NCI-H524 (cell line): ENCODE measurements at places on chromosomes 12 and 14.
A peak's percentile ranks its signal among the peaks of the same experiment; 100 is the strongest.

DNA sequence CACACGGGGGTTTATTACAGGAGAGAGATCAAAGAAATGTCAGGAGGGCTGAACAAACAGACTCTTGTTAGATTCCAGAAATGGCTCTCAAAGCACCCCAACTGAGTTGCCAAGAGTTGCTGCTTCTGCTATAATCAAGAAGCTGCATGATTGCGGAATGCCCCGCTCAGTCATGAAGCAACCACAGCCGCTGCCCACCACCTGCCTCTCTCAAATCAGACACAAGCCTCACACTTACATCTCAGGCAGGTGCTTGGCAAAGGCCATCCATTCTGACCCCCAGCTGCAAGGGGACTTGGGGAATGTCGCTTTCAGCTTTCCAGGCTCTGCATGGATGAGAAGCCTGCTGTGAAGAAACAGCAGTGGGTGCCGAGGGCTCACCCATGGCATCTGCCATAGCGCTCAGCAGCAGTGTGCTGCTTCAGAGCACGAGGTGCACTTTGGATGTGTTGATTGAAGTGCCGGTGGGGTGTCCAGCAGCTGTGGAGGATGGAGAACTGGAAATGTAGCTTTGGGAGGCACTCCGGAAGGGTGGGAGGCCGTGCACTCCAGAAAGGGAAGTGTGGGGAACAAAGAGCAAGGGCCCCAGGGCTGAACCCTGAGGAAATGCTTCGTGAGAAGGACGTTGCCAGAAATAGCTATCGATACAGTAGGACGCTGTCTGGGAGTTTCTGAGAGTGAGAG, 37.7 kb downstream of the LRRC74A start:
- no peak for DNase-seq

GRCh38 chr14:92436115-92436776, 77.3 kb upstream of the RIN3 start:
- DNase-seq: no peak

DNA sequence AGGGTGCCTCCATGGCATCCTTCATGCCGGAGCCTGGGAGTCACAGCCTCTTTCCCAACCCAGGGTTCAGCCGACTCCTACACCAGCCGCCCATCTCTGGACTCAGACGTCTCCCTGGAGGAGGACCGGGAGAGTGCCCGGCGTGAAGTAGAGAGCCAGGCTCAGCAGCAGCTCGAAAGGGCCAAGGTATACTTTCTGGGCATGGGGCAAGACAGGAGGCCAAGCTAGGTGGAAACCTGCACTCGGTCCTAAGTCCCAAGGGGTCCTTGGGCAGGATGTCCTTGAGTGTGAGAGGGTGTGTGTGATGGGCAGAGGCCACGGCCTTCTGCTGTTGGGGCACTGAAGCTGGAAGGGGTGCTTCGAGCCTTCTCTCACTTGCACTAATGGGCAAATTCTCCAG, 5.0 kb downstream of the CACNB3 start:
- no peak for DNase-seq

- no peak for DNase-seq
Observed at GRCh38 chr12:89461649-89462612, 62.7 kb downstream of the GALNT4 start.

GRCh38 chr14:83347874-83348273, 1814.2 kb upstream of the SEL1L start:
- no peak for DNase-seq

DNA sequence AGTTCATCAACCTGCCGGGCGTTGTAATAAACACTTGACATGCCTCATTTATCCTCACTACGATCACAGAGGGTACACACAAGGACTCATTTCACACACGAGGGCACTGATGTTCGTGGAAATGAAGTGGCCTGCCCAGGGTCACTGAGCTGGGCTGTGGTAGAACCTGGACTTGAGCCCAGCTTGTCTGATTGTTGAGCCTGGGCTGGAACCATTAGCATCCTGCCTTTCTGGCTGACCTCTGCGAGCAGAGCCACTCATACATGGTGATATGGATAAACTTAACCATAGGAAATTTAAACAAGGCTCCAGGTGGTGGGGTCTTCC, 16.6 kb upstream of the JDP2 start:
- DNase-seq: no peak

GRCh38 chr12:52364061-52364460, 3.2 kb downstream of the KRT85 start:
- DNase-seq: no peak

DNA sequence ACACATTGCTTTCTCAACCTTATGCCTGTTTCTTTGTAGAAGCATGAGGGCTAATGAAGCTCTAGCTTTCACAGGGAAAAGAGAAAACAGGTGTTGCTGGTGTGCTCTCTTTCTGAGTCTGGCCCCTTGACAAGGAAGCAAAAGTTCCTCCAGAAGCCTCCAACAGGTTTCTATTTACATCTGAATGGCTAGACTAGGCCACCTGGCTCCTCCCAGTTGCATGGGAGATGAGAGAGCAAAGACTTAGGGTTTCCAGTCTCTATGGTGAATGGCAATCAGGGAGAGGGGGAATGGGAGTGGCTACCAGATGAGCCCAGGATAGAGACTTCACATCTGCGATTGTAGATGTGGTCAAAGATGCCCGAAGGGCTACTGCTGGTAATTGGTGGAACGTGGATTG, 138.1 kb upstream of the PLXNC1 start:
- no peak for DNase-seq

- no peak for DNase-seq
Observed at GRCh38 chr12:100189636-100190394, 10.8 kb upstream of the ACTR6 start.

DNA sequence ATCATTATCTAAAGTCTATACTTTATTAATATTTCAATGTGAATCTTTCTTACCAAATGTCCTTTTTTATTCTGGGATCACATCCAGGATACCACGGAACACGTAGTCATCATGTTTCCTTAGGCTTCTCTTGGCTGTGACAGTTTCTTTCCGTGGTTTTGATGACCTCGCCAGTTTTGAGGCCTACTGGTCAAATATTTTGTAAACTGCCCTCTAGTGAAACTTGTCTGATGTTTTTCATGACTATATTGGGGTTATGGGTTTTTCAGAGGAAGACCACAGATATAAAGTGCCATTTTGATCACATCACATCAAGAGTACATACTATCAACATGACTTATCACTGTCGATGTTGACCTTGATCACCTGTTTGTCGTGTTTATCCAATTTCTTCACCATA, 14.1 kb upstream of the SERPINA6 start:
- no peak for DNase-seq

DNA sequence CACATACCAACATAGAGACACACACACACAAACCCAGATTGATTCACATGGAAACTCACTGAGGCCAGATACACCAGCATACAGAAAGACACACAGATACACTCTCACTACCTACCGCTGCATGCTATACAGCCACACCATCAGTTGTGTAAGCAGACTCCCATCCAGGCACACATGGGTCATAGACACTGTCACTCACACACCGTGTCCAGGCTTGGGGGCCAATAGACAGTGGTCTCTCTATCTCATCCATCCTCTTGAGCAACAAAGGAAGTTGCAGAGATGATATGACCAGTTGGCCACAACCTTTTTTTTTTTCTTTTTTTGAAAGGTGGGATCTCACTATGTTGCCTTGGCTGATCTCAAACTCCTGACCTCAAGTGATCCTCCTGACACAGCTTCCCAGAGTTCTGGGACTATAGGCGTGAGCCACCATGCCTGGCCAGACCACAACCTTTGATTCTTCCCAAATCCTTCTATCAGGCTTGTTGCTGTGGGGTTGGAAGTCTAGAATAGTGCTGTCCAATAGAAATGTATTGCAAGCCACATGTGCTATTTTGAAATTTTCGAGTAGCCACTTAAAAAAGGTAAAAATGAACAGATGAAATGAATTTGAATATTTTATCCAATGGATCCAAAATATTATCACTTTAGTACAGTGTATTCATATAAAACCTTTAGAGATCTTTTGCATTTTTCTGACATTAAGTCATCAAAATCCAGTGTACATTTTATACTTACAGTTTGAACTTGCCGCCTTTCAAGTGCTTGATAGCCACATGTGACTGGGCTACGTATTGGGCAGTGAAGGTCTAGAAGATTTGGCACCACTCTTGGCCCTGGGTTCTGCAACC, 7.4 kb downstream of the LRP1-AS start:
- DNase-seq: no peak

DNA sequence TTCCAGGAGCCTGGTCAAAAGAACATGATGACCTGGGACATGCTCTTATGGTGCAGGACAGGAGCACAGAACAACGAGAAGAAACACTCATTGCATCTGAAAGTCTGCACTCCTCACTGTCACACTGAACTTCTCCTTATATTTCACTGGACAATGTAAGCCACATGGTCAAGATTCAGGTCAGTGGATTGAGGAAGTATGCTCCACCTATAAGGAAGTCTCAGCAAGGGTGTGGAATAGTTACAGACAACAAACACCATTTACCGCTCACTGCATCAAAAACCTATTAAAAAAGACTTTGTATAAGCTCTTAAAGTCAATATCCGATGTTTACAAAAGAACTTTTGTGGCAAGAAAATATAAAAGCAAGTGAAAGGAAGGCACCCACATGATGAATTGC, 153.1 kb upstream of the FOXG1 start:
- DNase-seq: no peak

DNA sequence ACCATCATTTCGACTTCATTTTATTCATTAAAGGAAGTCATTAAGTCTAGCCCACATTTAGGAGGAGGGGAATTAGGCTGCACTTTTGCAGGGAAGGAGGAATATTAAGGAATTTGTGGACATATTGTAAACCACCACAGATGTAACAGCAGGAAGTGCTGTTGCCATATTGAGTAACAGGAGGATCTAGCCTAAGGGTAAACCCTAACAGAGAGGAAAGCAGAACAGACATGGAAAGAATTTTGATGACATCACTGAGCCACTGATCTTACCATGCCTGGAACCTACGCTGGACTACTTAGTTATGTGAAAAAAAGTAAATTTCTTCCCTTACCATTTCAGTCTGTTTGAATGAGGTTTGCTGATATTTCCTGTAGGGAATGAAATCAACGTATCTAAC, 100.7 kb upstream of the ATF7IP start:
- no peak for DNase-seq

DNA sequence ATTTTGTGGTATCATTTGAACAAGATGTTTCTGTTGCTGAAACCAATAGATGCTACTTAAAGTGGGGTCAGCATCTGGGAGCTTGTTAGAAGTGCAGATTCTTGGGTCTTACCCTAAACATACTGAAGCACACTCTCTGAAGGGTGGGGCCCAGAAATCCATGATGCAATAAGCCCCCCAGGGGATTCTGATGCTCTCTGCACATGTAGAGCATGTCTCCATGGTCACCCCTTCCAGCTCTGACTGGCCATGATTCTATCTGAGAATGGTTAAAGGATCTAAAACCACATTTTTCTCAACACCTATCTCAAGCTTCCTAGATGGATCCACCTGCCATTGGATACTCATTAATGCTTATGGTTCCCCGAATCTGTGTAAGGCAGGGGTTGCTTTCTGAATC, 20.4 kb downstream of the JDP2 start:
- no peak for DNase-seq

DNA sequence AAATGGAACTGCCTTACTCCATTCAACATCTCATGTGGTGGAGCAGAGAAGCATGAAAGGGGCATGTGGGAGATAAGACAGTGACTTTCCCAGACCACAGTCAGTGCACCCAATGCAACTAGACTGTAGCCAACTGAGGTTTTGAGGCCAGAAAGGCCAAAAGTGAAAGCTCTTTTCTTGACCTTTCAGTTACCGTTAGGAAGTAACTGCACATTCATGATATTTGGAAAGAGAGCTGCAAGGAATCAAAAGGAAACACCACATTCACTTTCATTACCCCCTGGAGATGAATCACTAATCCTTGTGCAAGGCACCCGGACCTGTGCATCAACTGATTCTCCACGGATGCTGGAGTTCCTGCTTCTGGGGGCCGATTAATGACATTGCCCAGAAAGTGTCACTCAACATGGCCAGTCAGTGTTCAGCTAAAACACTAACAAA, 72.9 kb upstream of the ELK3 start:
- no peak for DNase-seq

DNA sequence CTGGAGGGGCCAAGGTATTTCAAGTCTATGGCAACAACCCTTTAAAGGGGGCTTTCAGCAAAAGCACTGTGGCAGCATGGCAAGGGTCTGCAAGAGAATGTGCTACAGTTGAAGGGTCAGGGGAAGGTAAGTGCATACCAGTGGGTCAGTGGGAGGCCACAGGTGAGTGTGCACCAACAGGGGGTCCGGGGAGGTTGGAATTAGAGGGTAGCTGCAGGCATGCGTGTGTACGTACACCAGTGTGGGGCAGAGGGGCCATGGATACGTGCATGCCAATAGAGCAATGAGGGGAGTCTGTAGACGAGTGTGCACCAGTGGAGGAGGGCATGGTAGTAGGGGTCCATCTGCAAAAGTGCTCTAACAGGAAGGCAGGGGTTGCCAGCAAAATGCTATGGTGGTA, 448.9 kb downstream of the NAV3 start:
- no peak for DNase-seq

- DNase-seq: peak; percentile 79
Observed at GRCh38 chr12:105330283-105330930, at the start of gene C12orf75. Gene C12orf75 (plus strand): TSS chr12:105330691. CDS start chr12:105330892, 201 bp downstream.
